ENCODE measurements at places on chromosomes 1 and 21.

DNA sequence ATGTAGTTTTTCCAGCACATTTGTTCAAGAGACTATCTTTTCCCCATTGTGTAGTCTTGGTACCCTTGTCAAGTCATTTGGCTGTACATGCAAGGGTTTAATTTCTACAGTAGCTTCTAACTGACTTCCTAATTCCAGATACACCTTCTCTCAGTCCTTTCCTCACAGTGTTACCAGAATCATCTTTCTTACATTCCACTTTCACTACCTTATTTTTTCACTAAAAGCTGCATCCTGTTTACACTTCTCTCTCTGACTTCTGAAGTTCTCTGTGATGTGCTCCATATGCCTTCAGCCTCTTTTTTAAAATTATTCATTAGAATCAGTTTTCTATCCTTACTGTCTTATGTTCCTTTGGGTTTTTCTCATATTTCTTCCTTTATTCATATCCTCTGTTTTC, 57.1 kb upstream of the RWDD3 start:
- no peak for DNase-seq

- DNase-seq, result no peak
Observed at GRCh38 chr1:64757213-64757612, 12.3 kb downstream of the RAVER2 start.

- DNase-seq, result no peak
Observed at GRCh38 chr1:204065174-204065985, 7.5 kb upstream of the SOX13 start.

GRCh38 chr1:18484721-18485120, 4.0 kb downstream of the KLHDC7A start:
- no peak for DNase-seq

- no peak for DNase-seq
Observed at GRCh38 chr1:37243368-37244082, 209.2 kb upstream of the GRIK3 start.

GRCh38 chr1:94862718-94863117, 42.6 kb downstream of the SLC44A3 start:
- DNase-seq, result no peak

Measured in CD4-positive, alpha-beta T cell treated with Interleukin-6 at 100 ng/mL for 8 hours (primary cell).